ENCODE measurements at places on chromosomes 16 and 17. TPM values are rescaled to one million over a fixed set of nuclear protein-coding genes. Genes with fewer than 3 reads are reported as not detected.

DNA sequence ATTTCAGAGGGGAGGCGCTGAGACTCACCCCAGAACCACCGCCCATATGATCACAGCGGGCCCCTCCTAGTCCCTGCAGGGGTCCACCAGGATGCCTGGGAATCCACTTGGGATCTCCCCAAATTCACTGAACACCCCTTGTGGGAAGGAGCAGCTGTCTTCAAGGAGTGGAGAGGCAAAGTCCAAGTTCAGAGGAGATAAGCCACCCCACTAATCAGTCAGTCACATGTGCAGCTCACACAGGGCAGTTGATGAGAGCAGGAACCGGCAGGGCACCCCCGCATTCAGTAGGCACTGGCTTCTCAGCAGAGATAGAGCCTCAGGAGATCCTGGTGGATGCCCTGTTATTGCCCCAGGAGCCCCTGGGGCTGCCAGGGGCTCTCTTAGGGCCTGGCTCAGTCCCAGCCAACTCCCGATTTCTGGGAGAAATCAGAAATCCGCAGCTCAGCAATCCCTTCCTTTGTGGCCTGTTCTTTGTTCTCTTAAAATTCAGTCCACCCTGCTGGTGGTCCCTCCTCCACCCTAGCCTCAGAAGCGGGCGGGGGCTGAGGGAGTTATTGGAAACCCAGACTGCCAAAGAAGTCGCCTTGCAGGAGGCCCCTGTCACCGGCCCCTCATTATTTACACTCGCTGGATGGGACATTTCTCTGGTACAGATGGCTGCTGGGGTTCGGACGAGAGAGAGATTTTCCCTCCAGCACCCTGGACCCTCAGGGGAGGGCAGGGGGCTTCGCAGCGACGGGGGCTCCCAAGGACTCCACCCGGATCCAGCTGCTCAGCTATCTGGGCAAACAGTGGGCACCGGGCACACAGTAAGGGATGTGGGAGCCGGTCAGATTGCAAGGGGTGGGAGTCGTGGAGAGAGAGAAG lies 1.8 kb downstream of the CDC42EP4 start:
- no peak for DNase-seq

DNA sequence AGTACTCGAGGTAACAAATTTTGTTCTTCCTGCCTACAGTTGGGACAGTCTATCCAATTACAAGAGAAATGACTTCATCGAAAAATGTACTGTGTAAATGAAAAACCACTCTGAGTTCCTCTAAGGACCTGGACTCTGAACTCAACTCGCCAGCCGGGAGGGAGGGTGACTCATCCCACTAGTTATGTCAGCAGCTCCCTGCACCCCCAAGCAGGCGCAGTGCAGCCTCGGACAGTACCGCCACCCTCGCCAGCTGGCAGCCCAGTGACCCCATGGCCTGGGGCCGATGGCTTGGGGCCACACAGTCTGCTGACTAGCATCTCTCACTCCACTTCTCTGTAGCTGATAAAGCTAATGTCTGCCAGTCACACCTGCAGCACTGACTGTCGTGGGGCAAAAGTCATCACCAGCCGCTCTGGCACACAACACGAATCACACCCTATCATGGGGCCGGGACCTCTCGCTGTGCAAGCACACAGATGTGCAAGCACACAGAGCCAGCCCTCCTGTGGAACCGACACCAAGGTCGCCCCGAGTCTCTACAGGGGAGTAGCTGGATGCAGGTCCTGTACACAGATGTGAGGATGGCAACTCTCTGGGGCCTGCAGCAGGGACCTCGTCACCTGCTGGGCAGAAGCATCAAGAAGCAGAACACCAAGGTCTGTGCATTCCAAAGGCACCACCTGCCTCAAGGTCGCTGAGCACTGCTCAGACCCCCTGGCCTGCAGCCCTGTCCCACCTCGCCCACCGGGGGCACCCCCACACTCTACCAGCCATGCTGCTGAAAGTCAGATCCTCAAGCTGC lies 5.7 kb downstream of the CSNK1D start:
- DNase-seq = peak; percentile 79

DNA sequence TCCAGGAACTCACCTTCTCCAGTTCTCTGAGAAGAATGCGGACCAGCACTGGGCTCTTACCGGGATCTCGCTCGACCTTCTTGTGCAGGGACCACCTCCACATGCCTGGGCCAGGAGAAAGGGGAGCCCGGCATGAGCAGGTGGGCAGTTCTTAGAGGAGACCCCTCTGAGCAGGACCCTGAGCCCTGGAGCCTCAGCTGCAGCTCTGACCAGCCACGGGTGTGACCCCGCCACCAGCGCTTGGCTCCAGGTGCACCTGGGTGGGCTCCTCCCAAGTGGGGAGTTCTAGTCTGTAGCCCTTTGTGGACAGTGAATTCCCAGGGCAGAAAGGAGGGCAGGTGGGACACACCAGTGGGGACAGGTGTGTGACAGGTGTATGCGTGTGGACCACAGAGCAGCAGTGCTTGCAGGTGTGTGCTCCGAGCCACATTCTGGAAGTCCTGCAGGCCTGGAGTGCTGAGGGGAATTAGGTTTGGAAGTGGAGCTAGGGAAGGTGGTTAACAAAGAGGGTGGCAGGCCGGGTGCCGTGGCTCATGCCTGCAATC lies 28.9 kb downstream of the PIK3R6 start:
- DNase-seq = no peak

GRCh38 chr17:27423651-27424050 lies 32.6 kb upstream of the KSR1 start:
- no peak for DNase-seq

DNA sequence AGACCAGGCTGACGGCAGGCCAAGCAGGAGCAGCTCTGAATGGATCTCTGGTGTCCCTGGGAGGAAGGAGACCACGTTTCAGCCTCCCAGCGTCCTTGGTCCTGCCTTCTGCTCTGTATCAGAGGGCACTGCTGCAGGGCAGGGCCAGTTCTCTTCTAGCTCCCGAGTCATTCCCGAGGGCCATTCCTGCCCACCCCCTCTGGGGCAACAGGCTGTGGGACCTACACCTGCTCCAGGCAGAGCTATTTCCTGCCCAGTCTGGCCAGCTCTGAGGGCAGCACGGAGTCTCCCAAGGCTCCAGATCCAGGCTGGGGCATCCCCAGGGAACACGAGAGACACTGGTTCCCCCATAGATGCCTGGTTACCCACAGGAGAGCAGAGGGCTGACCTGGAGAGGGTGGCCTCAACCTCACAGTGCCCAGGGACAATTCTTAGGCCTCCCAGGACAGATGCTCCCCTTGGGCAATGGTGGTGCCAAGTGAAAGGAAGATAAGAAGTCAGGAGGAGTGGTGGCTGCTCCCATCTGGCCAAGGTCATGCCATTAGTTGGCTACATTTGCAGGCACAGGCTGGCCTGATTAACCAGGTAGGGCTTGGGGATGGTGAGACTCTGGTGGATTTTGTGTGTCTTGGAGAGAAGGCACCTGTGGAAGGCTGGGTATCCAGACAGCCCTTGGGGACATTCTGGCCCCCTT lies 2.0 kb downstream of the WFIKKN2 start:
- no peak for DNase-seq

Gene TBC1D26
- not detected for polyA plus RNA-seq

- no peak for DNase-seq
Measured at GRCh38 chr16:53752560-53752959, 48.6 kb downstream of the FTO start.

Gene VPS35
- polyA plus RNA-seq = 72.3 TPM

DNA sequence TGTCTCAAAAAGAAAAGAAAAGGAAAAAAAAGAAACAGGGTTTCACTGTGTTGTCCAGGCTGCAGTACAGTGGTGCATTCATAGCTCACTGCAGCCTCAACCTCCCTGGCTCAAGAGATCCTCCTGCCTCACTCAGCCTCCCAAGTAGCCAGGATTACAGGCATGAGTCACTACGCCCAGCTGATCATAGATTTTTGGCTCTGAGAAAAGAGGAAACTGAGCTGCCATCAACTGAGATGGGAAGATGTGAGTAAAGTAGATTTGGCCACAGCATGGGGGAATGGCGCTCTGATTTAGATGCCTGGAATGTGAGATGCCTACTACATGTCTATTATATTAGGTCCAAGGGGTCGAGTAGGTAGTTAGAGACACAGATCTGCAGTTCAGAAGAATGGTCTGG lies 5.9 kb upstream of the NAGS start:
- no peak for DNase-seq

Gene TNRC6A
- 34.1 TPM for polyA plus RNA-seq

DNA sequence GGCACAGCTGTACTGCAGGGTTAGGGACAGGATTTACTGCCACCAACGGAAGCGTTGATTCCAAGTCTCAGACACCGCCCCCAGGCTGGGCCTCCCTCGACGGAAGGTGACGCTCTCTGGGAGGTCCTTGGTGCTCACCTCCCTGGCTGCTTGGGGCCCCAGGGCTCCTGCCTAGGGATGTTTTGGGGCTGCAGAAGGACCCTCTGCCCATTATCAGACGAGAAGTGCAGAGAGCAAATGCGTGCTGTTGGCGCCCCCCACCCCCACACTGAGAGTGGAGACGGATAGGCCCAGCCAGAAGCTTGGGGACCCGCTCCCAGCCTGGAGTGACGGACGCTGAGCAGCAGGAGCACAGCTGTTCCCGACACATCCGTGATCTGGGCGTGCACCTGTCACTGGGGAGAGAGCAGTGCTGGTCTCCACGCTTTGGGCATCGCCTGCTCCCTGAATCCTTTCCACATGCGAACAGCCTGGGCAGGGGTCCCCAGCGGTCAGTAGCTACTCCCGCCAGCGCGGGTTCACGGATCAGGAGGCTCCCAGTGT lies 5.1 kb upstream of the SOX8 start:
- no peak for DNase-seq

Gene SLX1B
- 0.66 TPM for polyA plus RNA-seq

- DNase-seq = no peak
Measured at GRCh38 chr17:29474297-29474696, 84.1 kb downstream of the TAOK1 start.

DNA sequence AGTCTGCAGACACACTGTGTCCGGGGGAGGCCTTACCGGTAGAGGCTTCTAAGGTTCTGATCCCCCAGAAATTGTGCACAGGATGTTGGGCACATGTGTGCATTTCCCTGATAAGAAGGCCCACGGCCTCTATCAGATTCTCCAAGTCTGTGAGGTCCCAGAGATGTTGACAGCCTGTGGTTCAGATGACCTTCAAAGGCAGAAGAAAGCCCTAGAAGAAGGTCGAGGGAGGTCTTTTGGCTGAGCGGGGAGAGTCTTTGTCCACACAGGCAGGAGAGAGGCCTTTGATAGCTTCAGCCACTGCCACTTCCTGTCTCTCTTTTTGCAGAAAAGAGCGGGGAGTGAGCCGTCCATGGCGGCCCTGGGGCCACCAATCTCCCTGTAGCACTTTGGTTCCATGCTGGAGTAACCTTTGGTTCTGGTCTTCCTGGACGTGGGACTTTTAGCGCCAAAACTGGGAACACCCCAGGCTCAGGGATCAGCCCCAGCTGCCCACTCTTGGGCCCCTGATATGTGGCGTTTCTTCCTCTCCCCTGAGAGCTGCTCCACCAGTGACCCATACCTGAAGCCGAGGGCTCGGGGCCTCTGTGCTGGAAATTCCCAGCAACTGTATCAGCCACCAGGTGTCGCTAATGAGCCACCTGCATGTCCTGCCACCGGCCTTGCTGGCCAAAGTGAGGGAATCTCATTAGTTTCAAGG lies 28.1 kb upstream of the LGALS9 start:
- peak; percentile 78 for DNase-seq

DNA sequence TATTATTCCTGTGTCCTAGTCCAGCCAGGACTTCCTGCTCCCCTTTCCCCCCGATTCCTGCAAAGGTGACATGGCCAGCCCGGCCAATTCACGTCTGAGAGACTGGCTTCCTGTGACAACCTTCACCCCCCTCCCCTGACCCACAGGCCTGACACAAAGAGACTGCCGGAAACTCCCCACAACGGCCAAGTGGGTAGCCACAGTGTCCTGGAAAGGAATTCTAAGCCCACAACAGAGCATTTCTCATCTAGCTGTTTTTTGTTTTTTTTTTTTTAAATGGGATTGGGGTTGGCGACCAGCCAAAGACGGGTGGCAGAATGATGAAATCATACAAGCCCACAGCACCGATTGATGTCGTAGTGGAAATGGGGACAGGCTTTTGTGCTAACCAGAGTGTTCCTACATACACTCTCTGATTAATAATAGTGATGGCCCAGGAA lies 2.8 kb upstream of the XAF1 start:
- no peak for DNase-seq

- DNase-seq = no peak
Measured at GRCh38 chr16:14418795-14419225, 211.2 kb downstream of the PARN start.

Gene WNT9B
- polyA plus RNA-seq = 0.08 TPM

DNA sequence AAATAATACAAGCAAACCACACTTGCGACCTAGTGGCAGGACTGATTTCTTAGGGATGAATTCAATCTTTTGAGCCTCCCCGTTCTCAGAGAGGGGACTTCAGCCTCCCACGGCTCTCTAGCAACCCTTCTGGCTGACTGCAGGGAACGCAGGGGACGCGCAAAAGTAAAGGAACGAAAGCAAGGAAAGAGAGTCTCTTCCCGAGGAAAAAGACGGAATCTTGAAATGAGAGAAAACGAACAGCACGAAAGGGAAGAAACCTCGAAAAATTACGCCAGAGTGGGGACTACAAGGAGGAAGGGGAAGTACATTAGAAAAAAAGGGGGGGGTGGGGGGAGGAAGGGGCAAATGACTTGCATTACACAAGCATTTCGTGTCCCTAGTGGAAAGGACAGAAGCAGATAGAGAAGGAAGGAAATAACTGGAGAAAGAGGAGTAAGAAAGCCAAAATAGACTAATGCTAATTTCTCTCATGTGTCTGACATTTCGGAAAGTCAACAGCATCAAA lies 1.2 kb downstream of the GRB2 start:
- DNase-seq = peak; percentile 79

Gene DLG4
- polyA plus RNA-seq = 18.6 TPM

- no peak for DNase-seq
Measured at GRCh38 chr17:63928172-63928666, 3.9 kb downstream of the CD79B start.

DNA sequence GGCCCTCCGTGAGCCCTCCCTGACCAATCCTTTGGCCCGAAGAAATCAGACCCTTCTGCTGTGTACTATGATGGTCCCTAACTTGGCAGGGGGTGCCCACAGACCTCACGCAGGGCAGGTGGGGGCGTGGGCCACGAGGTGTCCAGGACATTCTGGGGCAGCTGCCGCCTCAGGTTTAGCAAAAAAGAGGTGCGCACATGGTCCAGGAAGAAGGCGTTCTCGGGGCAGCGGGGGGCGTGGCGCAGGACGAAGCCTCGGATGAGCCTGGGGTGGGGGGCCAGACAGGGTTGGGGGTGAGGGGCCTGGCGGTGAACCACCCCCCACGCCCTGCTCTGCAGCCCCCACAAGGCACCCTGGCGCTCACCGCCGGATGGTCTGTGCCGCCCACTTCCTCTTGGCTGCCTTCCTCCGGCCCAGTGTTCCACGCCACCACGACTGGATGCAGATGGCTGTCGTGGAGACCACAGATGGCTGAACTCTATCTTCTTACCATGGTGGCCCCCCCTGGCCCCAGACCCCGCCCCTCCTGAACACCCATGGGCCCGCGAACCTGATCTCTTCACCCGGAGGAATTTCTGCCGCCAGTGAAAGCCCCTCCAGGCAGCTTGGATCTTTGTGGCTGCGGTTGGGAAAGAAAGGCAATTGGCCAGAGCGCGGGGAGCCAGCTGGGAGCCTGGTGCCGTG lies 14.2 kb upstream of the CRK start:
- DNase-seq = no peak

Data from hindlimb muscle (tissue), 1 donor.